Bronchial epithelial cell (primary cell): ENCODE measurements at places on chromosomes 2 and 18.

DNA sequence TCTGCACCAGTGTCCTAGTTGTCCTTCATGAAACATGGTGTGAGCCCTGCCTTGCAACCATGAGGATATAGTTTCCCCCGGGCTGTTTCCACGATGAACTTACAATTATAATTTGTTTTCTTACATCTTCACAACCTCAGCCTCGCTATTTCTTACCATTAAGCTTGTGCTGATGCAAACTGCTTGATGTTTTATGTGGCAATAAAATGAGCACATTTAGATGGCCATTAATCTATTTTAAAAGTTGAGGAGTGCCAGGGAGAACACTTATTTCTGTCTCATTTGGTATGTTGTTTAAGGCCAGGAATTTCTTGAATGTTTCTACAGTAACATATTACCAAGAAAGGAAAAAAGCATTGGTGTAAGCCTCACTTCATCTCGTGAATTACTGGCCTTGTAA, 214.5 kb upstream of the SLC8A1 start:
- no peak for DNase-seq

- no peak for DNase-seq
Measured at GRCh38 chr2:216202626-216203250, 93.6 kb downstream of the XRCC5 start.

DNA sequence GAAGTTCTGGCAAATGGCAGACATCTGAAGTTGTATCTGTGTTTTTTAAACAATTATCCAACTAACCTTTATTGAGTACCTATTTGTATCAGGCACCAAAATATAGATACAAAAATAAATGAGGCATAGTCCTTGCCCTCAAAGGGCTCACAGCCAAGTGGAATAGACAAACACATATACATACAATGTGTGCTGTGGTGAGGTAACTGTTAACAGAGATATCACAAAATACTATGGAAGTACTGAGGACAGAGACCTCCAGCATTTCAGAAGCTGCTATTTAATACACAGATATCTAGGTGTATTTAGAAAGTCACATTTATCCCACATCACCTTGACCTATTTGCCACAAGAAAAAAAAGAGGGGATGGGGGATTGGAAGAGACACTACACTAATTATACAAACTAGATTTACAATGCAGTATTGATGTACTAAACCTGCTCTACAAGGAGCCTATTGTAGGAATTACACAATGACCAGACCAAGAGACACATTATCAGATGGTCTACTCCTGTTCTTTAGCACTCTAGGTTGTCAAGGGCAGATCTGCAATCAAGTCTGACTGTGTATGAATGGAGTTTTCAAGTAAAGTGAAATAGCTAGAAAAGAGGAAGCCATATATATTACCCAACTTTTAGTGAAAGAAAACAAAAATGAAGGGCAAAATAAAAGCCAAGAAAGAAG, 62.2 kb downstream of the SPIRE1 start:
- DNase-seq, result no peak

- no peak for DNase-seq
Measured at GRCh38 chr2:33579227-33579626, 19.9 kb downstream of the FAM98A start.

- DNase-seq, result no peak
Measured at GRCh38 chr2:7878786-7879482, 802.9 kb upstream of the ID2 start.

GRCh38 chr2:152421521-152422370, 86.8 kb downstream of the FMNL2 start:
- DNase-seq, result peak; percentile 99

GRCh38 chr2:118841450-118841827, 6.0 kb downstream of the EN1 start:
- DNase-seq, result no peak

- DNase-seq, result no peak
Measured at GRCh38 chr18:5058768-5059695, 138.0 kb downstream of the AKAIN1 start.

- no peak for DNase-seq
Measured at GRCh38 chr2:11655495-11655894, 14.5 kb downstream of the NTSR2 start.

- DNase-seq, result peak; percentile 40
Measured at GRCh38 chr18:58298251-58299134, 254.5 kb downstream of the NEDD4L start.

DNA sequence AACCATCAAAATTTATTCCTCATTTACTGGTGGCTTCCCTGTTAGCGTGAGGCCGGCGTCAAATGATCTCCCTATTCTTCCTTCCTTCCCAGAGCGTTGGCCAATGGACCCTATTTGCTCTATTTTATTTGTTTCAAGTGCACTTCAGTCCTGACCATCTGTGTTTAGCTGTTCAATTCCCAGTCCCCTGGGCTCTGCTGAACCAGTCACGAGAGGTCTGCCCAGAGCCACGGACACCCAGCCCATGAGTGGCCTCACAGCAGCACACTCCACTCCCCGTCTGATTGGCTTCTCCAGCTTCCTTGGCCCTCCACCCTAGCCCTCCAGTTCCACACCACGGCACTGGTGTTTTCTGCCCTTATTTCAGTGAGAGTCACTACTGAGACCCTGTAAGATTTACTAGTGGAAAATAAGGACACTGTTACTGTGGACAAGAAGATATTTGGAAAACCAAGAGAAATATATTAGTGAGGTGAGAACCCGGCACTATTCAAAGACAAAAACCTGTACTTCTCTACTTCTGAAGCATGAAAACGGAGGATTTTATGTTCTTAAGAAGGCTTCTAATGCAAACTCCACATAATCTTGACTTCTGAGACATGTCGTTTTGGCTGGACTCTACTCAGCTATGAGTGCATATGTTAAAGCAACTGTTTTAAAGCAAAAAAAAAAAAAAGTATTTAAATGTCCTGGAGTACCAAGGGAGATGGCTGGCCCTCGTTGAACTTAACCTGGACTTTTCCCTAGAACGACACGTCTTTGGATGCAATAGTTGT, 86.6 kb downstream of the COL6A3 start:
- DNase-seq, result no peak

DNA sequence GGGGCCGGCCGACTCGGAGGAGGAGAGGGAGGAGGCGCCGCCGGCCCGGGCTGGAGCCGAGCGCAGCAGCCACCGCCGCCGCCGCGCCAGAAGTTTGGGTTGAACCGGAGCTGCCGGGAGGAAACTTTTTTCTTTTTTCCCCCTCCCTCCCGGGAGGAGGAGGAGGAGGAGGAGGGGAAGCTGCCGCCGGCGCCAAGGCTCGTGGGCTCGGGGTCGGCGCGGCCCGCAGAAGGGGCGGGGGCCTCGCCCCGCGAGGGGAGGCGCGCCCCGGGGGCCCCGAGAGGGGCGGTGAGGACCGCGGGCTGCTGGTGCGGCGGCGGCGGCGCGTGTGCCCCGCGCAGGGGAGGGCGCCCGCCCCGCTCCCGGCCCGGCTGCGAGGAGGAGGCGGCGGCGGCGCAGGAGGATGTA, 316 bp downstream of the CRIM1 start:
- no peak for DNase-seq

- DNase-seq, result peak; percentile 96
Measured at GRCh38 chr2:105977212-105977611, 216.9 kb downstream of the UXS1 start.

GRCh38 chr2:127176371-127177311, 43.5 kb downstream of the CYP27C1 start:
- no peak for DNase-seq

GRCh38 chr2:60662781-60663180, 93.3 kb upstream of the PAPOLG start:
- DNase-seq, result no peak

DNA sequence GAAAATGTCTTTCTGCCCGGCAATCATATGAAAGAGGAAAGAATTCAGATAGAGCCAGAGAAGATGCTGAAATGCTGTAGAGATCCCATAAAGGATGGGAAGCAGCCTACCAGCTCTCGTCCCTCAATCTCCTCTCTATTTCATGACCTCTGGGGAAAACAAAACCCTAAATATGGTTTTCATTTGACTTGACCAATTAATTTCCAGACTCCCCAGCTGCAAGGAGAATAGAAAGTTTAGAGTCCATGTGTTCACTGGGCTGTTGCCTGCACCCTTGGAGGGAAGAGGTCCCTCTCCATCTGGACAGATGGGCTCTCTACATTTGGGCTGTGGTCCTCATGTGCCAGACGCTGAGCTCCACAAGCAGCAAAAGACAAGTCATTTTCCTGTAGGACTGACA, 40.6 kb downstream of the CAPN13 start:
- DNase-seq, result no peak

DNA sequence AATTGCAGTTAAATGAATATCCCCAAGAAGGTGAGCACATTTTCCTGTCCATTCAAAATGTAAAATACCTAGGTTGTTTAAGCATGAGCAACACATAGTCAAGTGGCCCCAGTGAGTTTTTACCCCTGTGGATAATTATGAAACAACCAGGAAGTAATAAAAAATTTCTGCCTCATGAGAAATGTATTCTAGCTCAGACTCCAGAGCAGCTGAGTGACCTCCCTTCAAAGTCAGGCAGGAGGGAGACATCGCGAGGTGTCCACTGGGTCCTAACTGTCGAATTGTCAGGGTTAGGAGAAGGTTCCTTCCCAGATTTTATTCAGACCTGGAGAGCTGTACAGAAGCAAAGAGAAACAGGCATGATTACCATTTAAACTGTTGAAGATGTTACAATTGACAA, 416.6 kb upstream of the SMIM21 start:
- peak; percentile 4 for DNase-seq

GRCh38 chr2:188798159-188798558, 176.0 kb upstream of the COL3A1 start:
- DNase-seq, result no peak

DNA sequence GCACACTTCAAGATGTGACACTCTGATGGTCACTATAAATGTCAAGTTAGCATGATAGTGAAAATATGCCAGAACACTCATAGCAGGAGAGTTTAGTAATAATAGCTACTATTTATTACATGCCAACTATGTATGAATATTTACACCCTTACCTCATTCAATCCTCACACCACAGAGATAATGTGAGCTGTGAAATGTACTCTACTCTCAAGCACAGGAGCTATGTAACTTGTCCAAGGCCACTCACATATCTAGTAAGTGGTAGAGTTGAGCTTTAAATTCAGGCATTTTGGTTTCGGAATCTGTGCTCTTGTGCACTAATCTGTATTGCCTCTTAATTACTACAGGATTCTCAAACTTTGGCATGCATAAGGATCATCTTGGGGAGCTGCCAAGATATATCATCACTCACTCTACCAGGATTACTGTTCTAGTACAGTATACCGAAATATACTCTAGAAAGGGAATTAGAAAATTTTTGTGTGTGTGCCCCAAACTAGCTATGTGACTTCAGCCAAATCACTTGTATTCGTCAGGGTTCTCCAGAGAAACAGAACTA, 154.3 kb downstream of the PLCL1 start:
- no peak for DNase-seq

DNA sequence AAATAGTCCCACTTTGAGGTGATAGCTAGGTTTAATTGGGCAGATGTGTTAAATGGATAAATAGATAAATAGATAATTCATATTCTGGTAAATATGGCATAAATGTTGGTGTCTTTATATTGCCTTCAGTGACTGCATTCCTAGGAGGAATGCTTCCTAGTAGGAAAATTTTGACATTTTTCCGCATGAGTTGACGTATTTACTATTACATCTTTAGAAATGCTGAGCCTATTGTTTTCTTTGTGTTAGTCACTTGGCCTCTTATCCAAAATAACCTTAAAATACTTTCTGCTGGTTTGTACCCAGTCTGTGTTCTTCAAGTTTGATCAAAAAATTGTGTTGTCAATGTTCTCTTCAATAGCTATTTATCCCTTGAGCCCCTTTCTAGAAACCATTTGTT, 495.6 kb upstream of the ZEB2 start:
- DNase-seq, result no peak

GRCh38 chr2:196961889-196962288, 35.4 kb upstream of the PGAP1 start:
- DNase-seq, result no peak

DNA sequence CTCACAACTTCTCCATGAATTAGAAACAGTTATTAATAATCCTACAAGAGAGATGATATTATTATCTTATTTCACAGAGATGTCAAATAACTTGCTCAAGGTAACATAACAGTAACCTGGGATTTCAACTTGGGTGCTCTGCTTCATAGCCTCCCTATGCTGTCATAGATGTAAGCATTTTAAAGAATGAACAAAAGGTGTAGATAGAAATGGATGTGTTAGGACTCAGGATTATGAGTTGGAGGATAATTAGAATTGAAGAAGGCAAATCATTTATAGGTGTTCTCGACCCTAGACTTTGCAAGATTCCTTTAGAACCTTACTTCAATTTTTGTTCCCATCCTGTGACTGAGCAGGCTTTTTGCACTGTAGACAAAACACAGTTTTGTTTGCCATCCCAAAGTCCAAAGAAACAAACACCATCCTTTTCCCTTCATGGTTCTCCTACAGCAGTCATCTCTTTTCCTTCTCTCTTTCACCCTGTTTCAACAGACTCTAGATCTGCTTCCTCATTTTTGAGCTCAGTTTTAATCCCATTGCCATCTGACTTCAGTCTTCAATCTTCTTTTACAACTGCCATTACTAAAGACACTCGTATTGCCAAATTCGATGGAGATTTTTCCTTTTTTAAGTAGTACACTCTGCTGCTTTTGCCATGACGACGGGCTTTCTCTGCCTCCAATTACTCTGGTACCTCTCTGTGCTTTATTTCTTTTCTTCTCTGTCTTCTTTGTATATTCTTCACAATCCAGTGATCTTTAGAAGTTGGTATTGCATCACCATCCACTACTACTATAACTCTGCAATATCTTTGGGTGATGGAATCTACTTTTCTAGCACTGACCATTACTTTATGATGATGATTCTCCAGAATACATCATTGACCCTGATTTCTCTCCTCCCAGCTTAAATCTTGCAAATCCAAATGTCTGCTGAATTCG, 4.5 kb downstream of the HNMT start:
- DNase-seq, result no peak

- no peak for DNase-seq
Measured at GRCh38 chr2:121626777-121627524, 22.3 kb downstream of the CLASP1 start.

DNA sequence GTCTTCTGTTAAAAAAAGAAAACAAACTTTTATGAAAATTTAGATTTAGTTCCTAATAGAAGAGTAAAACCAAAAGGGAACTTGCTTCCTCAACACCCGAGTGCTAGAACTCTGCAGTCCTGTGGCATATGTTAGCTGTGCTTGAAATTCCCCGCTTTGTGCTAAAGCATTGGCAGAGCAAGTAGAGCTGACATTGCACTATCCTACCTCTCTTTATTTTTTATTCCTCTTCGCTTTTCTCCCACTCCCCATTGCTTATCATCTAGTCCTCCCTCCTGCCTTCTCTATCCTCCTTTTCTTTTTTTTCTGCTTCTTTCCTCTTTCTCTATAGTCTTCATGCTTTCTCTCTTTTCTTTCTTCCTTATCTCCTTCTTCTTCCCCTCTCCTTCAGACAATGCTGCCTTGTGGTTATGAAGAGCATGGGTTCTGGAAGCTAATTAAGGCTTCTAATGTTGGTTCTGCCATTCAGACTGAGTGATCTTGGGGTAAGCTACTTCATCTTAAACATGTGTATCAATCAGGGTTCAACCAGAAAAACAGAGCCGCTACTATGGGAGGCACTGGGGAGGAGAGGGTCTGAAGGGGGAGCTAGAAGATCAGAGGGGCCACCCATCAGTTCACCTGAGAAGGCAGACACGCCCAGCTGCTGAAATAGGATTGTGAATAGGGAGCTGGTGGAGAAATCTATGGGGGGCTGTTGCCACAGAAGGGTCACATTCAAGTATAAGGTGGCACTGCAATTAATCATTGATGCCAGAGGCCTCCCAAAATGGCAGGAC, 31.4 kb upstream of the PELI1 start:
- no peak for DNase-seq

GRCh38 chr2:182625814-182626213, 90.2 kb upstream of the DNAJC10 start:
- DNase-seq, result peak; percentile 27
